ENCODE measurements at places on chromosomes 16 and 17.

DNA sequence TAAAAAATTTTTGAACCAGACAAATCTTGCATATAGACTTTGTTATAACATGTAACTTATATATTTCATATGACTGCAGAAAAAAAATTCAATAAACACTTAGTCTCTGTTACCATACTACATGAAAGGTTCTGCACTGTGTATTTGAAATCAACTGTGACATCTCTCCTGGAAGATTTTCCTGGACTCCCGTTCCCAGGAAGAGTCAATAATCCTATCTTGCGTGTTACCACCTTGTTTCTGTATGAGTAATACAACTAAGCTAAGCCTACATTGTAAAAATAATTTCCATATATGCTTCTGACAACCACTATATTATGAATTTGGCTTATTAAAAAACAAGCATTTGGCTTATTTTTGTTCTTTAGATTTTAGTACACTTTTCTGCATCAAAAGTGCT lies 665.6 kb upstream of the SOX9 start:
- no peak for DNase-seq

DNA sequence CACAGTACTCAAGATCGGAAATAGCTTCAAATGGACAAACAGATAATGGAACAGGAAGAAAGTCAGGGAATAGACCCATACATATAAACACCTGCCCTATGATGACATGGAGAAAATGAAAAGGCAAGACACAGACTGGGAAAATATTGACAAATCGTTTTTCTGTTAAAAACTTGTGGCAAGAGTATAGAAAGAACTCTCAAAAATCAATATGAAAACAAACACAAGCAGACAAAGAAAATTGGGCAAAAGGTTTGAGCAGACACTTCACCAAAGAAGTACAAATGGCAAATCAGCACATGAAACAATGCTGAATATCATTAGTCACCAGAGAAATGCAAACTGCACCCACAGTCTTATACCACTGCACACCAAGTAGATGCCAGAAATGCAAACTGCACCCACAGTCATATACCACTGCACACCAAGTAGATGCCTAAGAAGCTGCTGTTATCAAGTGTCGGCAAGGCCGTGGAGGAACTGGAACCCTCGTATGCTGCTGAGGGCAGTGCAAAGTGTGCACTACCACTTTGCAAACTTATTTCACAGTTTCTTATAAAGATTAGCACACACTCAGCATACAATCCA lies 123.5 kb upstream of the CHMP6 start:
- no peak for DNase-seq

DNA sequence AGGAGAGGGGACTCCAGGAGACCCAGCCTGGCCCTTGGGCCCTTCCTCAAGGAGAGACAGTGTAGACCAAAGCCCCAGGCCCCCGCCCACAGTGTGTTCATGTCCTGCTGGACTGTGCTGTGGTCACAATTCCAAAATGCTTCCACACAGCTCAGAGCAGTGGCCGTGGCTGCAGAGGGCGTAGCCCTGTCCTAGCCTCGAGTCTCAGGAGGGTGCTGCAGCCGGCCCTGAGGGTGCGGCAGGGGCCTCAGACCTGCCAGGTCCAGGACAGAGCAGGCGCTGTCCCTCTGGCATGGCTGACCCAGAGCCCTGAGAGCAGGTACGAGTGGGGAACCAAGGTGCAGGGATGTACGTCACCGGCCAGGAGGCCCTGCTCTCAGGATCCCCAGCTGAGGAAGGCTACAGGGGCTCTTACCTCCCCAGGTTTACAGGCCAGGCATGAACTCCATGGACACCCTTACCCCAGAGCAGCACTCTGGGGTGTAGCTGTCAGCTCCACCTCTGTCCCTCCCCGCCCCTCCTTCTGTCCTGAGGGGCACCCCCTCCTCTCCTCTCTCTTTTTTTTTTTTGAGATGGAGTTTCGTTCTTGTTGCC lies 7.3 kb downstream of the DBNDD1 start:
- no peak for DNase-seq

DNA sequence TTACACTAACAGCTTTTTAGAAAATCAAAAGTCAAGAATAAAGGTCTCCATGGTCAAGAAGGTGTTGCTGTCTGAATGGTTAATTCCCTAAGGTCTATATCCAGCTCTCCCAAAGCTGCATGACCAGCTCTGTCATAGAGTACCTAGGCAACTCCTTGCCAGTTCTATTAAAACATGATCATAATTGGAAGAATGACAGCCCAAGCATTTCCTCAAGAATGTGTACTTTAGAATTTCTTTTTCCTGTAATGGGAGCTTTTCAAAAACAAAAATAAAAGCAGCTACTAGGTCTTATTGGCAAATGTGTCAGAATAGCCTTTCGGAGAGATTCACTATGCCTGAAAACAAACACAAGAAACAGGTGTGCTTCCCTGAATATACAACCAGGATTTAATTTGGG lies 7.9 kb downstream of the SPOP start:
- no peak for DNase-seq
